Anterior cingulate cortex (tissue), 58 donors: ENCODE measurements at places on chromosomes 3 and 15.
A peak's percentile ranks its signal among the peaks of the same experiment; 100 is the strongest.

DNA sequence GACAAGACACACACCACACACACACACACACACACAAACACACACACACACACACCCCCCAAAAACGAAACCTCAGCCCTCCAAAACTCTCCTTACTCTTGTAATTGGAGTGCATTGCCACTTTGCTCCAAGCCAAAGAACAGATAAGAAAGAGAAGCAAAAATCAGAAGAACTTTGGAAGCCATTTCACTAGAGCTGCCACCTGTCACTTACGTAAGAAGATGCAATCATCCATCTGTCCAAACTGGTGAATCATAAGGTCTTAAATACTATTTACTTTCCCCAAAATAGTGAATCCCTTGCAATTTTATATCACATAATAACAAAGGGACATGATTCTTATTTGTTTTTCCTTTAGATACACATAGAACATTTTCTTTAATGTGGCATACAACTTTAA is 285.4 kb downstream of the ZBTB20 start:
- no peak for DNase-seq

DNA sequence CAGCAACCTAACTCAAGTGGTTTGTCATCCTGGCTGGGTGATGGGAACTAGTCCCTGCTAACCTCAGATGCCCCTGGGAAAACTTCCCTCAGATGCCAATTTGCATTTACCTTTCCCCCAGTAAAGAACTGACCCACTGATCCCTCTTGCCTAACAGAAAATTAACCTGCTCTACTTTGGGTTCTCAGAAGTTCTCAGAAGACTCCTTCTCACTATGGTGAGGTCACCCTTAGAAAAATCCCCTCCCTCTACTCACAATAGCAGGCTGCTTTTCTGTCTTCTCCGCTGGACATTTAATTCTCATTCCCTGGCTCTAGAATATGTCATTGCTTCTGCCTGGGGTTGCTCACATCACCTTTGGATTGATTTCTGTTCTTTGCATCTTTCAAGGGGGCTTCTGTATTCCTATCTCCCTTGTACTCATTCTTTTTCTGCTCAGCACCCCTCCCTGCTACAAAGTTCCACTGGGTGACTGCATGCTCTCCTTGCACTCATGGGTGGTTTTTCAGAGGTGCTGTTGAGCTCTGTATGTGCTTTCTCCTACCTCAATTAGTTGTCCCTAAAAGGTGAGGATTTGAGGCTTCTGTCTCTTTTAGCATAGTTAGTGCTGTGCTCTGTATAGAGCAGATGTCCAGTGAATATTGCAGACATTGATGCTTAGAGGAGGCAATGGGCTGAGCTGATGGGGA is 869 bp downstream of the PLA1A start:
- DNase-seq = no peak

DNA sequence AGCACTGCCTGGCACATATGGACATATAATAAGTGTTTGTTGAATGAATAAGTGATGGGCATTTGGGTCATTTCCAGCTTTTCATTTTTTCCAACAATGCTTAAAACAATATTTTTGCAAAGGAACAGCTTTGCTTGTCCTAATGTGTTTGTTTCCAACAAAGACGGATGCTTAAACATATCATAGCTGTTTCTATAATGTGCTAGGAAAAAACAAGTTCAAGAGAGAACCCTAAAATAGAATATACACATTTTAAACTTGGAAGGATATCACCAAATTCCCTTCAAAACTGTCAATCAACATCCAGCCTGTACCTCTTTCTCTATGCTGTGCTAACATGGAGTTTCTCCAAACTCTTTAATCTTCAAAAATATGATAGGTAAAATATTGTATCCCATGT is 224.5 kb upstream of the WNT5A start:
- DNase-seq = no peak

DNA sequence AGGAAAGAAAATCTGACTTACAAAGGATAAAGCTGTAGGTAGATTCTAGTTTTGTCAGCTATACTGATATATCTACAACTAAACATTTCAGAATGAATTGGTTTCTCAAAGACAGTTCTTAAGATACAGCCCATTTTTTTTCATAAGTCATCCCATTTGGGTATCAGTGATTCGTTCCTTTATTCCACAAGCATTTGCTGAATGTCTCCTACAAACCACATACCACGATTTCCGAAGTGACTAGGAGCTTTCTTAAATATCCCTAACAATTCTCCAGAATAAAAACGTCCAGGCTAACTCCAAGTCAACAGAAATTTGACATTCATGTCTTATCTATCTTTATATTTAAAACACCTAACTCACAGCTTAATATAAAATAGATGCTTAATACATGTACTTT is 59.8 kb downstream of the TP53BP1 start:
- no peak for DNase-seq

GRCh38 chr15:77658304-77658703 is 25.6 kb upstream of the LINGO1 start:
- no peak for DNase-seq

GRCh38 chr15:40843261-40843884 is 475 bp upstream of the SPINT1 start:
- DNase-seq = no peak

GRCh38 chr3:37907906-37908305 is 46.2 kb downstream of the CTDSPL start:
- DNase-seq = no peak

DNA sequence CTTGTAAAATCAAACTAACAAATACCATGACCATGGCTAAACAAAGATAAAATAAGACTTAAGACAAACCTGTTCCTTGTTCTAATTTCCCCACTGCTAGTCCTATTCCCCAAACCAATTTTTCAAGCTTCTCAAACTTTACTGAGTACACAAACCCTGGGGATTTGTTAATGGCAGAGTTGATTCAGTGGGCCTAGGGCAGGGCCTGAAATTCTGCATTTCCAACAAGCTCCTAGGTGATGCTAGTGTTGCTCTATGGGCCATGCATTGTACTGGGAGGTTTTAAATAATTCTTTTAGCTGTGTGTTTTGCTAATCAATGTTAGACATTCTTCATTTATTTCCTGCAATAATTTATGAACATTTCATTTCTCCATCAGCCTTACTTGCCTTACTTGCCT is 13.3 kb upstream of the CCR9 start:
- no peak for DNase-seq

GRCh38 chr15:51252671-51253070 is 85.7 kb downstream of the CYP19A1 start:
- DNase-seq = no peak

GRCh38 chr3:40780291-40780924 is 255.6 kb downstream of the ZNF621 start:
- DNase-seq = peak; percentile 79

GRCh38 chr3:190721330-190721729 is 141.2 kb downstream of the GMNC start:
- no peak for DNase-seq

GRCh38 chr3:150271591-150271960 is 136.5 kb upstream of the TSC22D2 start:
- DNase-seq = no peak

DNA sequence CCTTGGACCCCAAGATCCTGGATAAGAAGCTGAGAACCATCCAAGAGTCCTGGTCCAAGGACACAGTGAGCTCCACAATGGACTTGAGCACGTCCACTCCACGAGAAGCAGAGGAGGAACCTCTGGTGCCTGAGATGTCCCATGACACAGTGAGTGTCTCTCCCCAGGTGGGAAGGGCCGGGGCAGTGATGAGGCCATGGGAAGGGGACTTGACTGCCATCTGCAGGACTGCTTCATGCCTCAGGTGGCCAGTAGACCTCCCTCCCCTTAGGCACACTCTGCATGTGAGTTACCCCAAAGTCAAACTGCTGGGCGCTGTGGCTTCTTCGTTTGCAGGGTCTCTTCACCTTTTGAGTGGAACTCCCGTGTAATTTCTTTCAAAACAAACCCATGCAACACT is 59.7 kb downstream of the CCDC33 start:
- DNase-seq = no peak

DNA sequence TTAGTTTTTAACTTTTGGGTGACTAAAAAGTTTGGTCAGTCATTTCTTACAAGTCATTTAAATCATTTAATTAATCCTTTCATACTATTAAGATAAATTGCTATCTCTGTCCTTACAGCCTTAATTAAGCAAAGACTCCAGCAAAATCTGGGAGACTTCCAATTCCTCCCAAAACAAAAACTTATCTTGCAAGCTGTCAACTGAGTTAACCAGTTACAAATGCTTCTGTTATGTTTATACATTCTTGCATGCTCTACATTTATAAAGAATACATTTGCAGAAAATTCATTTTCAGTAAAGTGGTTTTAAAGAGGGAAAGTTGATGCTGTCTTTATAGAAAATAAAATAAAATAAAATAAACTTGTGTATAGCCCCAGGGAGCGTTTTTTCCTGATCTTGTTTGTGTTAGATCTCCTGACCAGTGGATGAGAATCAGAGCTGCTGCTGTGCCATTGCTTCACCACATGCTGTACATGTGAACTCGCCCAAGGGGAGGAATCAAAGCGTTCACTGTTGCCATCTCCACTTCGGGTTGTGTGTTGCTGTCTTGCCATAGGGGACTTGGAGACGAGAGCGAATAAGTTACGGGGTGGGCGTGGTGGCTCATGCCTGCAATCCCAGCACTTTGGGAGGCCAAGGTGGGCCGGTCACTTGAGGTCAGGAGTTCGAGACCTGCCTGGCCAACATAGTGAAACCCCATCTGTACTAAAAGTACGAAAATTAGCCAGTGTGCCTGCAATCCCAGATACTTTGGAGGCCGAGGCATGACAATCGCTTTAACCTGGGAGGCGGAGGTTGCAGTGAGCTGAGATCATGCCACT is 5.5 kb downstream of the CCR4 start:
- no peak for DNase-seq

GRCh38 chr3:32452009-32452408 is 50.6 kb downstream of the CMTM6 start:
- DNase-seq = no peak

GRCh38 chr3:132029182-132029902 is 5.5 kb downstream of the CPNE4 start:
- DNase-seq = peak; percentile 36

GRCh38 chr3:131328721-131329120 is 52.9 kb upstream of the NUDT16 start:
- DNase-seq = peak; percentile 23

DNA sequence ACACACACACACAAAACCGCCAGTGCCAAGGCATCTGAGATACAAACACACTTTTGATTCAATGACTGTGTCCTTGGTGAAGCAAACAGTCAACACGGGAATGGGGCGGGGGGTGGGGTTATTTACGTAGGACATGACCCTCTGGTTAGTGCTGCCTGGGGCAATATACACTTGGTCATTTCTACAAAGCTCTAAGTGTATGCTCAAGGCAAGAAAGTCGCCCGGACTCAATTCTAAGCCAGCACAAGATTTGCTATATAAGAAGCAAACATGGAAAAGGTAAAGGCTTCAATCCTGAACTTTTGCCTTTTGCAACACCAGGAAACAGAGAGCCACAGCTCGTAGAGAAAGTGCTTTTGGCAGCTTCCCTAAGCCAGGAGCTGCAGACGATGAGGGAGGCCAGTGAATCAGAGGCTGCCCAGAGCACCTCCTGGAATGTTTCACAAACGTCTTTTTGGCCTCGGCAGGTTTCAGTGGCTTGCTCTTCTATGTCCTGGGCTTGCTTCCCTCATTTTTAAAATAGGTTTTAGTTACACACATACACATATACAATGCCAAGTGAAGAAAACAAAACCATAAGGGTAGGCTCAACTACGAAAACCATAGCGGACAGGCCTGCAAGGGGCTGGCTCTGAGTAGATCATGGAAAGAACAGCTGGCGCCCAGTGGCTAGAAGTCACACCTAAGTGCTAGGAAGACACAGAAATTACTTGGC is 73.6 kb downstream of the TM4SF4 start:
- no peak for DNase-seq

- no peak for DNase-seq
These were observed 45.5 kb upstream of the CFAP161 start for GRCh38 chr15:81088470-81089013.

- DNase-seq = no peak
These were observed 177.1 kb downstream of the UACA start for GRCh38 chr15:70586241-70586640.

DNA sequence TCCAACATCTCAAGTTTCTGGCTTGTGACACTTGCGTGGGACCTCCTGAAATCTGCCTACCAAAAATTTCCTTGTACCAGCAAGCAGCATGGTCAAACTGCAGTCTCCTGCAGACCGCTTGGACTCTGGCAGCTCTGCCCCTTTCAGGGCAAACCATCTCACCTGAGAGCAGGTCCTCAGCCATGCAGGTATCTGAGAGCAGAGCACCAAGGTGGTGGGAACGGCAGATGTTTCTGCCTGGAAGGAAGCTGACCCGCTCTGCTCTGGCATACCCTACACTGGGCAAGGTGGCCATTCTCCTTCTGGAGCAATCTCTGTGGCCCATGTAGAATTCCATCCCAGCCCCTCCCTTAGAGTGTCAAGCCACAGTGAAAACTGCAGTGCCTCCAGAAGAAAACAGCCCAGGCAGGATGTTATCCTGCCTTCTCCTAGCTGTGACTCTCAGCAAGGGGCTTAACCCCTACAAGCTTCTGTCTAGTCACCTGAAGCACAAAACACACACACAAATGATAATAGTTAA is 21.6 kb downstream of the MESD start:
- DNase-seq = no peak

DNA sequence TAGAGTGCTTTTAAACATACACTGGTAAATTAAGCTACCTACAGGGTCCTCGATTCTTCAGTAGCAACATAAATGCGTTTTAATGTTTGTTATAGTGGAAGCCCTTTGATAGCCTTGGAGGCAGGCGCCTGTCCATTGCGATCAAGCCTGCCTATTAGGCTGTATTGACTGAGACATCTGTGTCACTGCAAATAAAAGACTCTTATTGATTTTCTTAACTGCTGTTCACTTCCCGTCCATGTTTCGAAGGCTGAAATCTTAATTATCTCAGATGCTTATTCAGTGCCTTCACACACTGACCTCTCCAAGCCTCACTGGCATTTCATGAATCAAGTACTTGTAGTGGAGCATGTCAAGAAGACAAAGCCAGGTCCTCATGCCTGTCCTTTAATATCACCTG is 51.1 kb downstream of the MAP2K5 start:
- DNase-seq = no peak

GRCh38 chr3:63974451-63974850 is 48.8 kb downstream of the PSMD6 start:
- DNase-seq = no peak

GRCh38 chr15:70088455-70088854 is 9.3 kb downstream of the TLE3 start:
- no peak for DNase-seq

DNA sequence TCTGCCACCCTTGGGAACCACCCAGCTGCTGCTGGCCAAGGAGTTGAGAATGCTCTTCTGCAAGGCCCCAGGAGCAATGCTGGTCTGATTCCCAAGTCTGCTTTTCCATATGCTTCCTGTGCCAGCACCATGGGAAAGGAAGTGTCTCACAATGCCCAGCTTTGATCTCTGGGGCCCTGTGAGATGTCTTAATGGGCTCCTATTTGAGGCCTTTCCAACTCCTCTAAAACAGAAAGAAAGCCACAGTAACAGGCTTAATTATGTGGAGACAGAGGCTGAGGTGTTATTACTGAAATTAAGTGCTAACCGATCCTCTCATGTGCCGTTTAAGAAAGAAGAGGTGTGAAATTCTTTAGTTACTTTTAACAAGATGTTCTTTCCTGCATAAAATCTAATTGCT is 4.5 kb downstream of the EOGT start:
- no peak for DNase-seq

- no peak for DNase-seq
These were observed at the start of gene CPLX3 for GRCh38 chr15:74826364-74826819. Gene CPLX3, plus strand, starts transcription at chr15:74826627. Its CDS starts 77 bp downstream, at chr15:74826704.
